Nucleus accumbens (tissue), 56 donors: ENCODE measurements at places on chromosomes 11 and 22.

- no peak for DNase-seq
These were observed 2.2 kb downstream of the PAK1 start for GRCh38 chr11:77471558-77472193.

- DNase-seq, result no peak
These were observed 22.3 kb downstream of the DDX6 start for GRCh38 chr11:118768690-118769089.

GRCh38 chr11:128053981-128054931 lies 533.1 kb downstream of the ETS1 start:
- no peak for DNase-seq

DNA sequence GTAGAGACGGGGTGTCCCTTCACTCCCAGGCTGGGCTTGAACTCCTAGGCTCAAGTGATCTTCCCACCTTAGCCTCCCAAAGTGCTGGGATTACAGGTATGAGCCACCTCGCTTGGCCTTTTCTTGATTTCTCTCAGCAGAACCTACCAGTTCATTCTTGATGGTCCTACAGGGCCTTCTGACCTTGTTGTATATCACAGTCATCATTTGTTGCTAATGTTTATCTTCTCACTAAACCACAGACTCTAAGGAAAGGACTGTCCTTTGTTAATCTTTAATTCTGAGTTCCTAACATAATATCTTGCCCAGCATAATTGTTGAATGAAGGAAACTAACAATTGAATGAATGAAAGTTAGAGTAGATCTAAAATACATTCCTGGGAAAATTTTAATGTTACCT lies 22.0 kb upstream of the ZC3H12C start:
- no peak for DNase-seq

GRCh38 chr11:61509043-61510029 lies 787 bp downstream of the LRRC10B start:
- DNase-seq, result no peak

DNA sequence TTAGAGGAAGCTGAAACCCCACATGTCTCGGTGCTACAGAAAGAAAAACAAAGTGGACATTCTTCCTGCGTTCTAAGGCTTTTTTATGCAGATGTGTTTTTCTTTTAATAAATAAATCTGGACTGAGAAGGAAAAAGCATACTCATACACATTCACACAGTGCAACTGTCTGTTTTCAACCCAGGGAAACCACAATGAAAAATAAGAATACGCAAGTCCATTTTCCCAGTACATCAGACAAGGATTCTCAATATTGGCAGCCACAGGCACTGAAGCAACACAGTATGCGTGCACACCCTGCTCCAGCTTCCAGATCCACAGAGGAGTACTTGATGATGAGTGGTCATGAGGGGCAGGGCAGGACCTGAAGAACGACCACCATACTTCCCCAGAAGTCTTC lies 86.9 kb downstream of the ETS1 start:
- DNase-seq, result no peak

DNA sequence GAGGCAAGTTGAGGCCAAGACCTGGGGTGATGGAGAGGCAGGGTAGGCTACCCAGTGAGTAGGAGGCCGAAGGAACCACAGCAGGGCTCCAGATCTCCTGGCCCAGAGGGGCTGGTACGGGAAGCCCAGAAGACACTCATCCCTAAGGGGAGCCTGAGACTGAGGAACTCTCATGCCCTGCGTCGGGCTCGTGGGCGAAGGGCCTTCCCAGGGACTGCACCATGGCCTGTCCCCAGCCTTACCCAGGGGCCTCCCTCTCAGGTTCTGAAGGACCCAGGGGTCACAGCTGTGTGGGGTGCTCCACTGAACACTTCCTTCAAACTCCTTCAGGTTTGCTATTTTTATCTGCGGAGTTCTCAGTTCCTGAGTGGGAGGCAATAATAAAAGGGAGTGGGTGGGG lies 15.8 kb upstream of the SYT12 start:
- DNase-seq, result no peak

GRCh38 chr11:5621580-5621979 lies 3.2 kb upstream of the TRIM34 start:
- DNase-seq, result no peak

- DNase-seq, result no peak
These were observed 1154.6 kb downstream of the JRKL start for GRCh38 chr11:97544431-97544830.

DNA sequence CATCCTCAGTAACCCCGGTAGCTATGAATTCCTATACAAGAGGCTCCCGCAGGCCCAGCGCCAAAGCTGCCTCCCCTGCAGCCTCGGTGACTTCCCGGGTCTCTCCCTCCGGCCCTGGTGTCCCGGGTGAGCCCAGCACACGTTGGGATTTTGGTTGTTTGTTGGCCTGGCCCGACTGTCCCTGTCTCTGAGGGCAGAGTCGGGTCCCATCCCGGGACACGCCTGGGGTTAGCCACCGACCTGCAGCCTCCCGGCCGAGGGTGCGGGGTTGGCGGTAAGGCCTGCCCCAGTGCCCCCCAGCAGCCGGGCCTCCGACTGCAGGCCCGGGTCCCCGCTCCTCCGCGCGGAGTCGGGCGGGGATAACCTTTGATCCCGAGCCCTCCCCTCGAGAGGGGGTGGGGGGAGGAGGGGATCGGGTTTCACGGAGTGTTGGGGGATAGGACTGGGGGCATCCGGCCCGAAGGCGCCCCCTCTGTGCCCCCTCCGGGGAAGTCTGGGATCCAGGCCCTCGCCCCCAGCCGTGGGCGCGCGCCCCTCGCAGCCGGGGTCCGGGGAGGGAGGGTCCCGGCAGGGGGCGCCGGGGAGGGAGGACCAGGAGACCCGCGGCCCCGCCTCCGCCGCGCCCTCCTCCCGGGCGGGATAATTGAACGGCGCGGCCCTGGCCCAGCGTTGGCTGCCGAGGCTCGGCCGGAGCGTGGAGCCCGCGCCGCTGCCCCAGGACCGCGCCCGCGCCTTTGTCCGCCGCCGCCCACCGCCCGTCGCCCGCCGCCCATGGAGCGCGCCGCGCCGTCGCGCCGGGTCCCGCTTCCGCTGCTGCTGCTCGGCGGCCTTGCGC lies at the start of gene FBLN1:
Gene FBLN1 (plus strand): TSS at position 669 of the 835 bp plus-strand sequence. CDS start 103 bp downstream, at position 772.
- no peak for DNase-seq

GRCh38 chr22:17751596-17751995 lies 22.7 kb downstream of the BID start:
- no peak for DNase-seq

DNA sequence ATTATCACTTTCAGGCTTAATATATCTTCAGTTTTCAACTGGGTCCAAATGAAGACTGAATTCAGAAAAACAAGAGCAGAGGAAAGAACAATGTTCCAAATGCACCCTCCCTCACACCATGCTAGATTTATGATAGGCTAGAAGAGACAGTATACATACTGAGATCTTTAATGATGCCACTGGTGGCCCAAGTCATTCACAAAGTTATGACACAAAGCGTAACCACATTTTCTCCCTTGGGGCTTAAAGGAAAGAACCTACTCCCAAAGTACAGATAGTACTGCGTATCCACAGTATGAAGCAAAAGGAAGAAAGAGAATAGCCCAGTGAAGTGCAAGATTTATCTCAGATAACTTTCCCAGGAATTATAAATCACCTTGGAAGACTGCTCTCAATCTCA lies 10.9 kb upstream of the SOX6 start:
- no peak for DNase-seq

- DNase-seq, result no peak
These were observed 2.4 kb upstream of the MB start for GRCh38 chr22:35619336-35620094.

GRCh38 chr11:86486261-86487030 lies 111.8 kb downstream of the CCDC81 start:
- no peak for DNase-seq

GRCh38 chr11:115208808-115209259 lies 295.4 kb downstream of the CADM1 start:
- no peak for DNase-seq

DNA sequence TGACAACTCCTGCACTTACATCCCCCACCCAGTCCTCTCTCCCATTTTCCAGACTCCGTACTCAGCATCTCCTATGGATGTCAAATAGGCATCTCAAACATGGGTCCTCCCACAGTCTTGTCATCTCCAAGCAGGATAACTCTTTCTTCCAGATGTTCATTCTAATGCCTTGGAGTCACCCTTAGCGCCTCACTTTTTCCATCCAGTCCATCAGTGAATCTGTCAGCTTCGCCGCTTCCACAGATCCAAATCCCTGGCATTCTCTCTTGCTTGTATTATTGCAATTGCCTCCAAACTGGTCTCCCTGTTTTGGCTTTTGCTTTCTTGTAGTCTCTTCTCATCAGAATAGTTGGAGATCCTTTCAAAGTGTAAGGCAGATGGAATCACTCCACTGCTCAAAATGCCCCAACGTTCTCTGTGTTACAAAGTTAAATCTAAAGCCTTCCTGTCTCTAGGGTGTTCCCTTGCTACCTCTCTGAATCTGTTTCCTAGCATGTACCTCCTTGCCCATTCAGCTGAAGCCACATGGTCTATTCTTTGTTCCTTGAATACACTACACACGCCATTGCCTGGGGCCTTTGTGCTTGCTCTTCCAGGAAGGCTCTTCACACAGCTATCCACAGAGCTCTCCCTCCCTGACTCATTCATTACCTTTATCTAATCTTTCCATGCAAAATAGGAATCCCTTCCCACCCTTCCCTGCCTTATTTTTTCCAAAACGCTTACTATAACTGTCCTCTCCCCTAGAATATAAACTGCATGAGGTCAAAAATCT lies 64.8 kb downstream of the UBASH3B start:
- DNase-seq, result no peak

DNA sequence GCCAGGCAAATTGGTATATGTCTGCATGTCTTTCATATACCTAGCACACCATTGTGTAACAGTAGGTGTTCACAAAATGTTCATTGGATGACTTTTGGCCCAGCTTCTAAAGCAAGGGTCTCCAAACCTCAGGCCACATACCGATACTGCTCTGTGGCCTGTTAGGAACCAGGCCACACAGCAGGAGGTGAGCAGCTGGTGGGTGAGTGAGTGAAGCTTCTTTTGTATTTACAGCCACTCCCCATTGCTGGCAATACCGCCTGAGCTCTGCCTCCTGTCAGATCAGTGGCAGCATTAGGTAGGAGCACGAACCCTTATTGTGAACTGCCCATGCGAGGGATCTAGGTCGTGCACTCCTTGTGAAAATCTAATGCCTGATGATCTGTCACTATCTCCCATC lies 836.6 kb downstream of the NTM start:
- DNase-seq, result no peak

DNA sequence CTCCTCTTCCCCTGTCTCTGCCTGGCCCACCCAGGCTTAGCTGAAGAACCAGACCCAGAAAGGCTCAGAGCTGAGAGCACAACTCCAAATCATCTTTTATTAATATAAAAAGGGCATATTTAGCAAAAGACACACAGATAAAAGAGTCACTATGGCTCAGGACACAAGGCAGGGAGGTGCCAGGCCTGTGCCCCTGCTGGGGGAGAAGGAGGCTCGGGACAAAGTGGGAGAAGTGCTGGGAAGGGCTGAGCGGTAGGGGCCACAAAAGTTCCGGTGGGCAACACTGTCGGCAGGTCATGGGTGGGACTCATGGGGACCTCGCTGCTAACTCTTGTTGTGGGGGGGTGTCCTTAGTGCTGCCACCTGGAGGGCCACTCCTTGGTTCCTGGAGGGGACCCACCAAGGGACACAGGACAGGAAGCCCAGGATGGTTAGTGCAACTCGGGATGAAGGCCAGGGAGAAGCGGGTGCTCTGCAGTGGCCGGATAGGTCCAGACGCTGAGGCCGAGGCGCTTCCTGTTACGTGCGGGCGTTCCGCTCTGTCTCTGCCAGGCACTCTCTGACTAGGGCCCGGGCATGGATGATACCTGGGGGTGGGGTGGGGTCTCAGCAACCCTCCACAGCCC lies 1.4 kb upstream of the PITPNM1 start:
- no peak for DNase-seq

DNA sequence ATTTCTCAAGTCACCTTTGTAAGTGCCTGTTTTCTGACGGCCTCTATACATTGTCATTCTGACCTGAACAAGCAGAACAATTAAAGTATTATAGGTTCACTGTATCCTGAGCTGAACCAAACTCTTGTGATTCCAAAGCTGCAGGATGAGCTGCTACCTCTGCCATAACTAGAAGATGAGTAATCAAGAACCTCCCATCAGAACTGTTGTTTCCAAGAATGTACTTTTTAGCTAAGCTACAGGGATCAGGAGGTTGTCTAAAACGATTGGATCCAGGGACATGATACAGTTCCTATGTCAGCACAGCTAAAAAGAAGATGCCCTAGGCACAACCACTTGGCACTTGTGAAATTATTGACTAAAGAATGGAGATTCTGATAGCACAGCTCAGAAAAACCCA lies 288.4 kb upstream of the CCDC90B start:
- DNase-seq, result no peak

DNA sequence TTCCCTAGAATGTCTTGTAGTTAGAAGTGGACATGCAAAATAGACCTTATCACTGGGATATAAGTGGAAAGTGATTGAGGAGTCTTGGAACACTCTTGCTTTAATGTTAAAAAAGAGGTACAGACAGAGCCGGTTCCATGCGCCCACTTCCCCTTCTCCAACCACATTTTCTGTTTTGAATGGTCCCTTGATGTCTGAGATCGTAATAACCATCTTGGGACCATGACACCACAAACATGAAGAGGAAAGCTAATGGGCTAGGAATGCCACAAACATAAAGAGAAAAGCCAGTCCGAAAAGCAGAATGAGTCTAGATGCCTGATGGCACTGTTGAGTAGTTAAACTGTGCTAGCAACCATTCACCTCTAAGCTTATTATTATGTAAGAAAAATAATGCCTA lies 54.8 kb upstream of the SPON1 start:
- DNase-seq, result no peak

GRCh38 chr11:1178906-1179305 lies 21.2 kb downstream of the MUC5AC start:
- DNase-seq, result no peak

DNA sequence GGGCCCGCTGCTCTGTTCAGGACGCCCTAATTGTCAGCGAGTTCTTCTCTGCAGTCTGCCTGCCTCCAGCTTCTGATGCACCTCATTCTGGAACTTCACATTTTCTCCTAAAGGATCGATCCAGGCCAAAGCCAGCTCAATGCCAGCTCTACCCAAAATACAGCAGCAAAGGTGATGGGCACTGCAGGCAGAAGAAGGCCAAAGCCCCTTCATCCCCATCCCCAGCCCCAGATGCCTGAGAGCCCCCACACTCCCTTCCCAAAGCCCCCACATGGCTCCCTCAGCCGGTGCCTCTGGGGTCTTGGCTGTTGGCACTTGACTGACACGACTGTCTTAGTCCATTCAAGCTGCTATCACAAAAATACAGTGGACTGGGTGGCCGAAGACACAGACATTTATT lies 410.3 kb downstream of the BRD1 start:
- no peak for DNase-seq

DNA sequence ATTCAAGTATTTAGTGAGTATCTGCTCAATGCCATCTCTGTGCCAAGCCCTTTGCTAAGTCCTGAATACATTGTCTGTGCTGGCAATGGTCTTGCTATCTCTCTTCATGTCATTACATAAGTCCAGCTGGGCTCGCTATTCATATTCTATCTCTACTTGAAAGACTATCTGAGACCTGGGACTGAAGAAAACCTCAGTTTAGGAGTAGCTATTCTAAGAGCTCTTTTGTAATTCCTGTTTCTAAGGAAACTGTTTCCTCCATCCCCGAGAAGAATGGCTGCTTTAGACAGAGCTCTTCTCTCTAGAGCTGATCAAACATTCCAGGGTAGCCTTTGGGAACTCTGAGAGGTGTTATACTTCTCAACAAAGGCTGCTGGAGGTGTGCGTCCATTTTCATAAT lies 33.0 kb downstream of the SLC17A6 start:
- DNase-seq, result no peak
